Aorta (tissue), 5 donors: ENCODE measurements at places on chromosomes 16 and 17.

DNA sequence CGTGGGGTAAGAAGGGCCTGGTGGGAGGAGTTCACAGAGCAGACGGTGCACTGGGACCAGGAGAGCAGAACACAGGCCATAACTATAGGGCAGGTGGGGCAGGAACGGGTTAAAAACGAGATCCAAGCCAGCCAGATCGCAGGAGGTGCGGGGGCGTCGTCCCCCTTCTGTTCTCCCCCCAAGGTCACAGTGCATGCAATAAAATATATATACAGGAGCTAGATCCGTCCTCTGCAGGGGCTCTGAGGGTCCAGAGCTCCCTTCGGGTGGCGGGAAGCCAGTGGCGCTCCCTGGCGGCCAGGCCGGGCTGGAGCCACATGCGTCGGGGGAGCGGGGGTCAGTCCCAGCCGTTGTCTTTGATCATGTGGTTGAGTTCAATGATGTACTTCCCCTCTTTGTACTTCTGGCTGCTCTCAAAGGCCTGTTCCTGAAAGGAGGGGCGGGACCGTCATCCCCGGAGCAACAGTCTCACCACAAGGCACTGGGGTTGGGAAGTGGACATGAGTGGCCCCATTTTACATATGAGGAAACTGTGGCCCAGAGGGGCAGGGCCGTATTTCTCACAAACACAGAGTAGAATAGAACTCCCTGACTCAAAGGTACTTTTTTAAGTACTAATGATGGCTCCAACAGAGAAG lies 768 bp upstream of the TBX6 start:
- DNase-seq = peak; percentile 89

DNA sequence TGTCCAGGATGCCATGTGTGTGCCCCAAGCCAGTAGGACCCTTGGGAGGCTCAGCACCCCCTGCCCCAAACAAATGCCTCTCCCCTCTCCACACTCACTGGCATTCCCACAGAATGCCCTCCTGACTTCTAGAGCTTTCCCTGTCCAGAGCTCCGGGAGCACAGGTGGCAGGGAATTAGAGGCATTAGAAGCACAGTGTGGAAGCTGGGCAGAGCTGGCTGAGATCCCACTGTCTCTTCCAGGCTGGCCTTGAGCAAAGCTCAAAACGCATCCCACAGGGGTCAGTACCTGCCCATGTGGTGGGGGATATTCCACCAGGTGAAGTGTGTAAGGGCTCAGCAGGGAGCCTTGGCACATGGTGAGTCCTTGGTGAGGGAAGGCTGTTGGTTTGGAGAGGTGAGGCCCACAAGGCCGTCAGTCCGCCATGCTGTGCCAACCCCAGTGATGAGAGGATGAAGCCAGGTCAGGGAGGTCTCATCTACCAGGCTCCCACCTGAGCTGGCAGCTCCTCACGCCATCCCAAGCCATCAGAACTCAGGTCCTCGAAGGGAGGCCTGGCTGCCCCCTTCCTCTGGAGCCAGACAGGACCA lies 18.1 kb downstream of the ENDOV start:
- DNase-seq = no peak

GRCh38 chr16:4777339-4778049 lies 10.5 kb upstream of the ZNF500 start:
- no peak for DNase-seq

- peak; percentile 51 for DNase-seq
Measured at GRCh38 chr16:15946257-15947044, 3.0 kb upstream of the ABCC1 start.

- DNase-seq = peak; percentile 26
Measured at GRCh38 chr17:78601577-78602190, 24.5 kb upstream of the DNAH17 start.

GRCh38 chr16:75922250-75922649 lies 196.0 kb upstream of the CPHXL start:
- DNase-seq = no peak

DNA sequence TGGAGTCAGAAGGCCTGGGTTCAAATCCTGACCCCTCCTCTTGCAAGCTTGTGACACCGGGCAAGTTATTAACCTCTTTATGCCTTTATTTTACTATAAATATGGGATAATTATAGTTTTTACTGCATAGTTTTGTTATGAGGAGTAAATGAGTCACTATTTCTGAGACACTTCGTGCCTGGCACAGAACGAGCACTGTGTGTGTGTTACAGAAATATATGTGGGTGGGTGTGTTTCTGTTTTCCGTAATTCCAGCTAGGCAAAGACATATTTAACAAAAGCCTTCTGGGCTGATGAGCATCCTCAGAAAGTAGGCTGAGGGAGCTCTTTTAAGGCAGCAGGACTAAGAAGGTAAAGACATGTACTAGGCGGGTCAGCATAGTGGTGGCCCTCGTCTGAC lies 417.9 kb downstream of the MAF start:
- DNase-seq = no peak

- DNase-seq = no peak
Measured at GRCh38 chr17:20315821-20316220, 151.5 kb downstream of the LGALS9B start.

- DNase-seq = no peak
Measured at GRCh38 chr16:26818393-26818792, 248.3 kb upstream of the C16orf82 start.

DNA sequence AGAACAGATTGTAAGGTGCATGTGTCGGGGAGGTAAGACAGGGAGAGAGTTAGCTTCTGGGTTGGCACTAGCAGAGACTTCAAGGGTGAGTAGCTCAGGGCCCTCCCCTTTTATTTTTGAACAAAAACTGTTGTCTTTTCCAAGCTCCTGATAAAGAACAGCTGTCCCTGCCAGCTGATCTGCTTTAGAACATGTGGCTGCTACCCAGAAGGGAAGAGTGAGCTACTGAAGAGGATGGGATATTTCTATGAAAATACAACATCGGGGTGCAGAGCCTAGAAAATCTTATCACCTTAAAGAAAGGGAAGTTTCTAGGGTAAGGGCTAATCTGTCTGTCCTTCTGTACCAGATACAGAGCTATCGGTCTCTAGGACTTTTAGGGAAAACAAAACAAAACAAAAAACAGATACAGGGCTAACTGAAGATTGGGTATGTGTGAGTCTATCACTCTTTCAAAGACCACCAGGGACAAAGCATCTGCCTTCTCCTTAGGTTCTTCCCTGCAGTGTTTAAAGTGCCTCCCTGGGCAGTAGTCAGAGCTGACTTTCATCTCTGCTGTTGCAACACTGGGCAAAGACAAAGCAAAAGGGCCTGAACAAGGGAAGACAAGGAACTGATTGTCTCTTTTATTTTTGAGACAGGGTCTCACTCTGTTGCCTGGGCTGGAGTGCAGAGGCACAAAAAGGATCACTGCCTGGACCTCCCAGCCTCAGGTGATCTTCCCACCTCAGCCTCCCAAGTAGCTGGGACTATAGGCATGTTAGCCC lies 5.0 kb upstream of the DHRS13 start:
- DNase-seq = no peak

DNA sequence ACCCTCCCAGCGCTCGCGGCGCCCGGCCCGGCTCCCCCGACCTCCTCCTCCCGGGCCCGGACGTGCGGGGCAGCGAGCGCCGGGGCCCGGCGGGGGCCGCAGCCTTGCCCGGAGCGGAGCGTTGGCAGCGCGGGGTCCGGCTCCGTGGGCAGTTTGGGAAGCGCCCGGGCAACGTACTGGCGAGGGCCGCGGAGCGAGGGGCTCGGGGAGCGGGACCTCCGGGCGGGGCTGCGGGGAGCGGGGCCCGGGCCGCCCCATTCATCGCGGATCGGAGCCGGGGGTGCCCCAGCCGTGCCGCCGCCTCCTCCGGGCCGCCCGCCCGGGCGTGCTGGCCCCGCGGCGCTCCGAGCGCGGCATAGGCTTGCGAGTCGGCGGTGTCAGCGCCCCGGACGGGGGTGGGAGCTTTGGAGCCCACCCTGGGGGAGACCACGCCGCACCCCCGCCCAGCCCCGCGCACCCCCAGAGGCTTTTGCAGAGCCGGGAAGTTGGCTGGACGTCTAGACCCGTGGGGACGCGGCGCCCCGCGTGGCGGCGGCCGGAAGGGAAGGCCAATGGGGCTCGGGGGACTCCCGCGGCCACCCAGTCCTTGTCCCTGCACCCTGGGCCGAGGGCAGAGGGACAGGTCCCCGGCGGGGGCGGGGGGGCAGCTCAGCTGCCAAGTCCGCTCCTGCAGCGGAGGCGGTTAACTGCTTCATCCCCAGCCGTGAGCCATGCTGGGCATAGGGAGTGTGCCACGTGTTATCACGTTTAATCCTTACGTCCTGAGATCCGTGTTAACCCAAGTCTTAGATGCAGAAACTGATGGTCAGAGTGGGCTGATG lies 852 bp downstream of the ZNF469 start:
- peak; percentile 62 for DNase-seq

- no peak for DNase-seq
Measured at GRCh38 chr16:87178177-87178863, 138.9 kb downstream of the C16orf95 start.

DNA sequence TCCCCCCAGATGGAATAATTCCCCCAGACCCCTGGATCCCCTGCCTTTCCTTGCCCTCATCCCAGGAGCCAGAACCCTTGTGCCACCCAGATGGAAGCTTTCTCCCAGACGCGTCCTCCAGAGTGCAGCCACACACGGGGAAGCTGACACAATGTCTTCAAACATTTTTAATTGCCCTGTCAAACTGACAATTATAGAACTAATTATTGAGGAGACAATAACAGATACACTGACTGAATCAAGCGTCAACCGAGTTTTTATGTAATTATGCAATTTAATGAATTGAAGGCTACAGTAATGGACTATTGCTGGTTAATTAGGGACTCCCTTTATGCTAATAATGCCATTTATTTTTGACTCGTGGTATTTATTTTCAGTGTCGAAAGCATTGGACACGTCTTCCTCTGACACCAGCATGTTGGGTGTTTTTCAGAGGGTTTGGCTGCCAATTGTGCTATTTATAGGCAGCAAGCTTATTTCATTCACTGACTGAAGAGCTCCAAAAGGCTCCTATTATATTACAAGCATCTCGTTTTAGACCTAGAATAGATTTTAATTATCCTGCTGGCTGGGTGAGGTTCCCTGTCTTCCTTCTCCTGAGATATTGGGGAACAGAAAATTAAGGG lies 298.2 kb upstream of the C16orf82 start:
- no peak for DNase-seq

GRCh38 chr16:11157143-11157542 lies 98.9 kb downstream of the SOCS1 start:
- no peak for DNase-seq

GRCh38 chr17:29042679-29043538 lies at the start of gene PIPOX:
Gene PIPOX (plus strand): TSS chr17:29043141. CDS start chr17:29043226, 85 bp downstream.
- DNase-seq = peak; percentile 65

DNA sequence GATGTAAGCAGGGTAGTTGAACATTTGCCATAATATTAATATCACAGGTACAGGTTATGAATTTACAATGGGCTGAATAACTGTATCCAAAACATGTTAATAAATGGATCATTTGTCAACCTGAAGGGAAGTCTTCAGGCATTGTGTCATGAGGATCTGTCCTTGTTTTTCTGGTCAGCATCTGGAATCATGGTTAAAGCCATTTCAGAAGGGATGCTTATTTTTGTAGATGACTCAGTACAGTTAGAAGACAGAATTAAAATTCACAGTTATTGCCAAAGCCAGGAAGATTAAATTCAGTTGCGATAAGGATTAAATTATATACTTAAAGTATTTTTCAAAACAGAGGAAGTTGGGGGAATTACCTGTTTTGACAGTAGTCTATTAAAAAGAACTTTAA lies 8.0 kb downstream of the PSMD11 start:
- no peak for DNase-seq

DNA sequence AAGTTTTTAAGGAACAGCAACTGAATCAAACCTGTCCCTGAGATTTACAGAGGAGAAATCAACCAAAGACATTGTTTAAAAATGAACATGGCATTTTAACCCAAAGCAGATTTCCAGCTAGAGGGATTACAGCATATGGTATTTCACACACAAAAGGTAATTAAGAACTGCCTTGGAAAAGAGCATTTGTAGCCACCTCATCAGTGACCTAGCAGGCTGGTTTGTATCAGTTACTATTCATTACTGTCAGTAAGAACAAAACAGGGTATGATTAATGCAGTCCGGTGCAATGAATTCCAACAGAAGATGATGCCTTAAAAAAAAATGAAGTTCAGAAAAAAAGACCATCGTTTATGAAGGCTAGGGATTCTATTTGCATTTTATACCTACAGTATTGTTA lies 219.9 kb downstream of the CHD9NB start:
- DNase-seq = no peak

DNA sequence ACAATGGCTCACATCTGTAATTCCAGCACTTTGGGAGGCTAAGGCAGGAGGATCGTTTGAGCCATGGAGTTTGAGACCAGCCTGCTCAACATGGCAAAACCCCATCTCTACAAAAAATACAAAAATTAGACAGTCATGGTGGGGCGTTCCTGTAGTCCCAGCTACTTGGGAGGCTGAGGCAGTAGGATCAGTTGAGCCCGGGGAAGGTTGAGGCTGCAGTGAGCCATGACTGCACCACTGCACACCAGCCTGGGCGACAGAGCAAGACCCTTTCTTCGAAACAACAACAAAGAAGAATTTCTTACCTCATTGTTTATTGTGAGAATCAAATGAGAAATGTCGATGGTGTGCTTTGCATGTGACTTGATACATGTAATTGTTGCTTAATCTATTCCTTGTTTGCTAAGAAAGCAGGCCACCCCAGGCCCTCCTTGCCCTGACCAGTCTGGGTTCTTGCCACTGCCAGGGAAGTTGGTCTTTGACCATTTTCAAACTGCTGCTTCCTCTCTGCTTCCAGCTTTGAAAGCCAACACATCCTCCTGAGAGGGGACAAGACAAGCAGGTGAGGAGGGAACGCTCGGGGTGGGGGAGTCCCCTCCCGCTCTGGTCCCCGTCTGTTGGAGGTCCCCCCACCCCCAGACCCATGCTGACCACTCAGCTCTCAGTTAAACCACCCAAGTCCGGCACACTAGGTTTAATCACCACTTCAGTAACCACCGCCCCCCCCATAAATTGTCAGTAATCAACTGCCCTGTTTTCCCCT lies 47.3 kb upstream of the CPNE2 start:
- DNase-seq = no peak

- peak; percentile 65 for DNase-seq
Measured at GRCh38 chr16:89749637-89750036, 28.3 kb downstream of the ZNF276 start.

GRCh38 chr17:47253541-47254402 lies at the start of gene ITGB3:
Gene ITGB3 (plus strand): TSS chr17:47253827. CDS start chr17:47253862, 35 bp downstream.
- DNase-seq = peak; percentile 96

DNA sequence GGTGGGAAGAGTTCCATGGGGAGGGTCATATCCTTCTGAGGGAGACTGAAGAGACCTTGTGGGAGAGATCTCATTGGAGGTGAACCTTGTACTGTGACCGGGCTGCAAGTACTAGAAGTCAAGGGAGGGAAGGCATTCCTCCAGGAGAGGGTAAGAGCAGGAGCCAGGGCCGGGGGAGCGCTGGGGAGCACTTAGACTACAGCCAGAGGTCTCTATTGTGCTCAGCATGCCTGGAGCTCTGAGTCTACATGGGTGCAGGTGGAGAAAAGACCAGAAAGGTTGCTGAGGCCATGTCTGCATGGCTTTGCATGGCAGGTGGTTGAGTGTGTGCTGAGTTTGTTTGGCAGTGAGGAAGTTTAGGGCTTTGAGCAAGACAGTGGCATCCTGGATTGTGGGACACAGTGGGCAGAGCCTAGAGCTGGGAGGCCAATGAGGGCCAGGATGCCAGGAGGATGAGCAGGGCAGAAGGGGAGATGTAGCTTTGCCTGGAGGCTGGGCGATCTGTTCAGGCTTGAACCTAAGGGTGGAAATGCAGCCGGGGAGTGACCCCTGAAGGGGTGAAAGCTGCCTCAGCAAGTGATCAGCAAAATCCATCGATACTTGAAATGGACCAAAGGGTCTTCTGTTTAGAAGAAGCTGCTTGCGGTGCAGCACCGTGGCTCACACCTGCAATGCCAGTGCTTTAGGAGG lies 317.4 kb upstream of the TNRC6C start:
- DNase-seq = no peak

- no peak for DNase-seq
Measured at GRCh38 chr16:4663465-4663776, 29.9 kb upstream of the NUDT16L1 start.
